ENCODE measurements at places on chromosomes 7 and 10.
A peak's percentile ranks its signal among the peaks of the same experiment; 100 is the strongest.

GRCh38 chr10:10438335-10439100, 579.2 kb upstream of the CELF2 start:
- H3K4me1 ChIP-seq: no peaks in the 10 kb centered on the region
- H3K4me3 ChIP-seq: no peak overlapping the region
- no peak overlapping the region for H3K27ac ChIP-seq
- no peaks in the 10 kb centered on the region for H3K27me3 ChIP-seq
- no peaks in the 10 kb centered on the region for H3K36me3 ChIP-seq
- no peak for DNase-seq

DNA sequence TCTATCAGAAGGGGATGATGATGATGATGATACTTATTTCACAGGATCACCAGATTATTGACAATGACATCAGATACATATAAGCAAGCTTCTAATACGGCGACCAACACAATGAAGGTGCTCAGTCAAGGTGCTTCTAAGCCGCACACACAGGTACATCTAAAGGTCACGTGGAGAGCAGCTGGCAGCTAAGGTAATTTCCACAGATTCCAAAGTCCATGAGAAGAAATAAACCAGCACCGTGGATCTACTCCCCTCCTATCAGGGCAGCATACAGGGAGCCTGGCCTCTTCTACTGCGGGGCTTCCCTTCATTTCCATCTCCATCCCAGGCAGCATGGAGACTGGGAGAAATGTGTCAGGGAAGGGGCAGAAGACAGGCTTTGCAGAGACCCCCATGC, 37.5 kb downstream of the DENND11 start:
- peaks cover 43% of the 10 kb centered on the region for H3K4me1 ChIP-seq
- no peak overlapping the region for H3K4me3 ChIP-seq
- DNase-seq: no peak
- H3K27ac ChIP-seq: no peak overlapping the region
- H3K36me3 ChIP-seq: peaks cover 3% of the 10 kb centered on the region

GRCh38 chr7:134044682-134045081, 82.5 kb upstream of the LRGUK start:
- H3K4me3 ChIP-seq: no peak overlapping the region
- DNase-seq: no peak
- H3K27ac ChIP-seq: no peak overlapping the region
- H3K4me1 ChIP-seq: no peaks in the 10 kb centered on the region

DNA sequence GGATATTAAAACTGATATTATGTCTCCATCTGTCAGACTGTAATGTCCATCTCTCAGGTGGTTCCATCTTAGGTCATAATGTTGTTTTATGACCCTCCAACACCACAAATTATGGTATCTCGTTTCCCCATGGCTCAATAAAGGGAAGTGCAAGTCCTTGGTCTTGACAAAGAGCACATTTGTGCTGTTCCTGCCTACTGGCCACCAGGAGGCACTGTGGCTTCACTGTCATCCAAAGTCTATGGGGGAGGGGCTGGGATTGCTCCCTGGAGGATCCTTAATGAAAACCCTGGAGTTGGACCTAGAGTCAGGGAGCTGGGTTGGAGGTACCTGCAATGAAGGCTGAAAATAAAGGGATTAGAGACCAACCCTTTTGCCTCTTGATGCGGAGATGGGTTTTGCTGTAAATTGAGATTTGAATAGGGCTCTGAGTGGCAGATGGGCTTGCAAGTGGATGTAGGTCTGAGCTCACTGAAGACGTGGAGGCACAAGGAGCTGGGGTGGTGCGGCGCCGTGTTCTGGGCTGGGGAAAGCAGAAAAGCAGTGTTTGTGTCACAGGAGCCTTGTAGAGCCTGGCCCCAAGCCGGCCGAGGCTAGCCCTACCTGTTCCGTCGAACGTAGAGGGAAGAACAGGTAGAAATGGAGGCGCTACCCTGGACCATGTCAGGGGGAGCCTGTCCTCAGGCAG, 180.5 kb upstream of the PRSS58 start:
- H3K27me3 ChIP-seq: no peaks in the 10 kb centered on the region
- H3K4me1 ChIP-seq: no peaks in the 10 kb centered on the region
- no peak overlapping the region for H3K4me3 ChIP-seq
- H3K36me3 ChIP-seq: no peaks in the 10 kb centered on the region

DNA sequence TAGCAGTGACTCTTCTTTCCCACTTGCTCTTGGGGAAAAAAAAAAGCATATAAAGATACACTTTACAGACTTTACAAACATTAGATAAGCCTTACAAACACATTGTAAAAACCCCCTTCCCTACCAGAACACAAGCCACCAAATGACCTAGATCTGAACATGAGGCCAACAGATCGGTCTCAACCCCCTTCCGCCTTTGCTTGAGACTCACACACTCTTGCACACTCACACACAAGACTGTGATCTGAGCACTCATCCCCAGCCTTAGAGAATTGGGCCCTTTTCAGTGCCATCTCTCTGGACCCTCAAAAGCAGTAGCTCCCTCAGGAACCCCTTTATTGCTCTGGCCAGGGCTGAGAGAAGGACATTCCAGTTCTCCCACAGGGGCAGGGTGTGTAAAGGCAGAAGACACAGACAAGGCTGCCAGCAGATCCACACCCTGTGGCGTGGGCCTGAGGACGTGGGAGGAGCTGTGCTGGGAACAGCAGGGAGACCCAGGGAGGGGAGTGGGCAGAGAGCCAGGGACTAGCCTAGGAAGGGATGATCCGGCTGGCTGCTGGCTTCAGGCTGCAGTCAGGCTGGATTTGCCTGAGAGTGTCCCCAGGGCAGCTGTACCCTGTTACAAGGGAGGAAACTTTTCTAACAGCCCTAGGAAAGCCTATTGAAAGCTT, 206.7 kb downstream of the KIAA1217 start:
- H3K4me3 ChIP-seq: no peak overlapping the region
- H3K4me1 ChIP-seq: peaks cover 15% of the 10 kb centered on the region
- no peak for DNase-seq
- H3K27ac ChIP-seq: peak overlapping the region; percentile 77
- H3K27me3 ChIP-seq: no peaks in the 10 kb centered on the region

- H3K27ac ChIP-seq: no peak overlapping the region
- no peaks in the 10 kb centered on the region for H3K36me3 ChIP-seq
- H3K4me1 ChIP-seq: peaks cover 5% of the 10 kb centered on the region
- no peak overlapping the region for H3K4me3 ChIP-seq
These were observed 6.1 kb downstream of the CYP26A1 start for GRCh38 chr10:93079663-93080349.

- no peaks in the 10 kb centered on the region for H3K4me1 ChIP-seq
- no peak for DNase-seq
- no peaks in the 10 kb centered on the region for H3K27me3 ChIP-seq
- peaks cover 71% of the 10 kb centered on the region for H3K36me3 ChIP-seq
- H3K4me3 ChIP-seq: no peak overlapping the region
- H3K27ac ChIP-seq: no peak overlapping the region
These were observed 79.7 kb upstream of the OGDHL start for GRCh38 chr10:49841615-49842332.

GRCh38 chr10:101060036-101060950, 1.5 kb upstream of the KAZALD1 start:
- peak; percentile 73 for DNase-seq
- H3K27me3 ChIP-seq: no peaks in the 10 kb centered on the region

DNA sequence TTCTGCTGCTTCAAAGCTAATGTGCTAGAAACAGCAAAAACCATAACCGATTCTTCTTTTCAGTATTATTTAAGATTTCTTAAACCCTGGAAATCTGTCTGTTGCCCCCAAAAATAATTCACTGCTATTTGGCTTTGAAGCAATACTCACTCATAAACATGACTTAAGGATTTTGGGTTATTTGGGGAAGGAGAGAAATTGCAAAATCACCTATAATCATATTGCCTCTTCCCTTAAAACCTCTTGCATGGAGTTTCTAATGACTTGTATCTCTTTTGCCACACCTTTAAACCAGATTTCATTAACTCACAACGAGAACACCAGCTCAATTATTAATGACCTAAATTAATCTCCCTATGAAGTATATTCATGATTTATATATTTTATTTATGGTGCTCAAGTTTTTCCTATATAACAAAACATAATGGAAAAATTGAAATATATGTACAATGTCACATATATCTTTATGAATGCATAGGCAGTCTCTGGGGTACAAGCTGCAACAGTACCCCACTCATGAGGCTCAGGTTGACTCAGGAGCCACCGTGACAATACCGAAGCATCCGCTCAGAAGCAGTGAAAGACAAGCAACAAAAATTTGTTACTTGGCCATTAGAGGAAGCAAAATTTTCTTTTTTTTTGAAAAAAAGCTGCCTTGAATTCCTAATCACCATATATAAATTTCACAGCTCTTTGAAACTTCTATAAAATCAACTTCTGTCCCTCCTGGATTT, 3.0 kb downstream of the NAMPT start:
- no peak for DNase-seq
- no peaks in the 10 kb centered on the region for H3K27me3 ChIP-seq
- H3K36me3 ChIP-seq: no peaks in the 10 kb centered on the region
- peaks cover 5% of the 10 kb centered on the region for H3K4me1 ChIP-seq
- peak overlapping the region; percentile 88 for H3K4me3 ChIP-seq

- no peak overlapping the region for H3K27ac ChIP-seq
- no peaks in the 10 kb centered on the region for H3K4me1 ChIP-seq
- DNase-seq: no peak
- H3K36me3 ChIP-seq: peaks cover 2% of the 10 kb centered on the region
These were observed 13.6 kb downstream of the LOXL4 start for GRCh38 chr10:98254234-98254974.

DNA sequence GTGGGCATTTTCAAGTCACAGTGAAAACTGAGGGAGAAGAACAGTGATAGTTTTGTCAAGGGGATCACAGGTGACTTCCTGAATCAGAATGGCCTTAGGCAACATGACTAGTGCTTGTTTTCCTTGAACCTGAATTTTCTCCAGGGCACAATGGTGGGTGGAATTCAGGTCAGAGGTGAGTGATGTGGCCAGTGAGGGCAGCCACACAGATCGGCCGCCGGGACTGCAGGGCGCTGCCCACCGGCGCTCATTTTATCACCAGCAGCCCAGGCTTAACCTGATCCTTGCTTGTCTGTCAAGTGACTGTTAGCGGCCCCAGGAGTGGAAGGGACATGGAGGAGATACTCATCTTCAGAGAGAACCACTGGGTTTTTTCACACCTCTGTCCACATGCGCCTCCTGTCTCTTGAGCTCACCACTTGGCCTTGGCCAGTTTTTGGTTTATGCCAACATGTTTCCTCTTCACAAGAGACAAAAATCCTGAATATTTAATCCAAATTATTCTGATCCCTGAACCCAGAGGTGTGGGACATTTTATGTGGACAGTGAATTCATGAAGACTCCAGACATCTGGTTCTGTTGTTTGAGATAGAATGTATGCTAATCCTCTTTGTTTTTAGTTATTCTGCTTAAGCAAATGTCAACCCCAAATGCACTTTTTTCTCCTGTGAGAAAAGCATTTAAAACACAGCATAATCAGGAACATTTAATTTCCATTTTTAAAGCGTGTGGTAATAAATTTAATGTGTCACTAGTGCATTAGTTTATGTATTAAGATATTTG, 108.7 kb downstream of the DOCK1 start:
- H3K4me3 ChIP-seq: no peak overlapping the region
- peaks cover 4% of the 10 kb centered on the region for H3K4me1 ChIP-seq
- peaks cover 74% of the 10 kb centered on the region for H3K36me3 ChIP-seq
- no peak for DNase-seq

DNA sequence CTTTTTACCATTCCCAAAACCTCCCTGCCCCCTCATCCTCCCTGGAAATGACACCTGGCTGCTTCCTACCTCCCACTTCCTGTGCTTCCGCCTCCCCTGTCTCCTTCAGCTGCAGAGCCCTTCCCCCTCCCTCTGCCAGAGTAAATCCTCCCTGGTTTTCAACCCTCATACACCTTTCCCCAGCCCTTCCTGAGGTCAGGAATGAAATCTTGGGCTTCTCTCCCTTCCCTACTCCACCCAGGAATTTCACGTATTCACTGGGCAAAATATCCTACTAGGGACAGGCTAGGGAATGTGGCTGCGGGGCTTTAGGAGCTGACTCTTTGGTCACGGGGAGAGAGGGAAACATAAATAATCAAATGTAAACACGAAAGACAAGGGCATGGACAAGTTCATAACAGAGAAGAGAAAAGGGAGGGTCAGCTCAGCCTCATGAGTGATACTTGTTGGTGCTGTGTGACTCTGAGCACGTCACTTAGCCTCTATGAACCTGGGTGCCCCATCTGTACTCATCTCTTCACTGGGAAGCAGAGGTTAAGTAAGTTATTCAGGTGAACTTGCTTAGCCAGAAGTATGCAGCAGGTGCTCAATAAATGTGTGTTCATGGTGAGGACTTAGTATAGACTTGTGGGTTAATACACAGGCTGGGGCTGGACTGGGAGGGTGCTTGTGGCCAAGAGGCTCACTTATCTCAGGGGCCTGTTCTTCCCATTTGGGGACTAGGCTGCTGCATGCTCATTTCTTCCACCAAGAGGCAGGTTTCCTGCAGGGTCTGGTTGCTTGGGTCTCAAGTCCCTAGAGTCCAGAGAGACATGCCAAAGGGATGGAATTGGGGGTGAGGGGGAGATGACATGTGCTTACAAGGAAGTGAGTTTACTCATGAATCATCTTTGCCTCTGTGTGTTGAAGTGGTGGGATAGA, 10.0 kb upstream of the DUSP5 start:
- DNase-seq: no peak
- peaks cover 14% of the 10 kb centered on the region for H3K4me1 ChIP-seq

DNA sequence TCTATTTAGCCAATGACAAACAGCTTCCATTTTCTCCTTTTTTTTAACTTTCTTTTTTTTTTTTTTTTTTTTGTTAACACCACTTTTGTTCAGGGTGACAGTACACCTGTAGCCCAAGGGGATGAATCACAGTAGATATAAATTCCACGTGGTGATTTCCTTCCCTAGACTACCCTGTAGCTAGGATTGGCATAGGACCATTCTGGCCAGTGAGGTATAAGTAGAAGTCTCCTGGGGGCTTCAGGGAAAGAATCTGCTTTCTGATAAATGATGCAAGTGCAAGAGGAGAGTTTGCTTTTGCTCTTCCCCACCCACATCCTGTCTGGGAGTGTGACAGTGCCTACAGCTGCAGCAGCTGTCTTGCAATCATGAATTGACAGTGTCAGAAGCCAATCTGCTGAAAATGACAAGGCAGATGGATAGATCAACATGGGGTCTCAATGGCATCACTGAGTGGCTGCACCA, 63.2 kb upstream of the TOMM7 start:
- no peaks in the 10 kb centered on the region for H3K27me3 ChIP-seq
- no peak overlapping the region for H3K27ac ChIP-seq
- peaks cover 4% of the 10 kb centered on the region for H3K4me1 ChIP-seq
- H3K36me3 ChIP-seq: no peaks in the 10 kb centered on the region
- H3K4me3 ChIP-seq: no peak overlapping the region
- DNase-seq: no peak
